ENCODE measurements at places on chromosomes 2 and 18.

- no peak for DNase-seq
Observed at GRCh38 chr2:163692611-163693482, 43.0 kb downstream of the FIGN start.

DNA sequence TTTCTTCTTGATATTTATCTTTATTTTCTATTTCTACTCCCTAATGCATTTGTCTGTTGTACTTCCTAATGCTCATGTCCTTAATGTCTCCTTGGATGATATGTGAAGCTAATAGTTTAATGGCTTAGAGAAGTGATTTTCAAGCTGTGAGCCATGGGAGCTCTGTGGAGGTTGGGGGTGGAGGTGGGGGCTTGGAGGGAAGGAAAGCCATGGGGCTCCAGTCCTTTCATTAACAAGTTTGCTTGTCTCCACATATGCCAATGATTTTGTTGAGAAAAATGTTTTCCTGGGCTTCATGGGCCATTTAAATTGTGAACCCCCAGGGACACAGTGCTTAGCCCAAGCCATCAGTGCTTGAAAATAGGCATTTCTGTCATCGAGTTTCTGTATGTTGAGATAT lies 264.1 kb downstream of the SCG2 start:
- DNase-seq, result no peak

GRCh38 chr2:84971510-84972206 lies 697 bp downstream of the KCMF1 start:
- peak; percentile 5 for DNase-seq

DNA sequence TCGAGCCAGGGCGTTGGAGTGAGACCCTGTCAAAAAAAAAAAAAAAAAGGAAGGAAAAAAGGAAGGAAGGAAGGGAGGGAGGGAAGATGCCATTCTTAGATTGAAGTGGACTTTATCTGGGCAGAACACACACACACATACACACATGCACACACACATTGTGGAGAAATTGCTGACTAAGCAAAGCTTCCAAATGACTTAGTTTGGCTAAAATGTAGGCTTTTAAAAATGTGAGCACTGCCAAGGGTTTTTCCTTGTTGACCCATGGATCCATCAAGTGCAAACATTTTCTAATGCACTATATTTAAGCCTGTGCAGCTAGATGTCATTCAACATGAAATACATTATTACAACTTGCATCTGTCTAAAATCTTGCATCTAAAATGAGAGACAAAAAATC lies 564 bp upstream of the TTR start:
- no peak for DNase-seq

DNA sequence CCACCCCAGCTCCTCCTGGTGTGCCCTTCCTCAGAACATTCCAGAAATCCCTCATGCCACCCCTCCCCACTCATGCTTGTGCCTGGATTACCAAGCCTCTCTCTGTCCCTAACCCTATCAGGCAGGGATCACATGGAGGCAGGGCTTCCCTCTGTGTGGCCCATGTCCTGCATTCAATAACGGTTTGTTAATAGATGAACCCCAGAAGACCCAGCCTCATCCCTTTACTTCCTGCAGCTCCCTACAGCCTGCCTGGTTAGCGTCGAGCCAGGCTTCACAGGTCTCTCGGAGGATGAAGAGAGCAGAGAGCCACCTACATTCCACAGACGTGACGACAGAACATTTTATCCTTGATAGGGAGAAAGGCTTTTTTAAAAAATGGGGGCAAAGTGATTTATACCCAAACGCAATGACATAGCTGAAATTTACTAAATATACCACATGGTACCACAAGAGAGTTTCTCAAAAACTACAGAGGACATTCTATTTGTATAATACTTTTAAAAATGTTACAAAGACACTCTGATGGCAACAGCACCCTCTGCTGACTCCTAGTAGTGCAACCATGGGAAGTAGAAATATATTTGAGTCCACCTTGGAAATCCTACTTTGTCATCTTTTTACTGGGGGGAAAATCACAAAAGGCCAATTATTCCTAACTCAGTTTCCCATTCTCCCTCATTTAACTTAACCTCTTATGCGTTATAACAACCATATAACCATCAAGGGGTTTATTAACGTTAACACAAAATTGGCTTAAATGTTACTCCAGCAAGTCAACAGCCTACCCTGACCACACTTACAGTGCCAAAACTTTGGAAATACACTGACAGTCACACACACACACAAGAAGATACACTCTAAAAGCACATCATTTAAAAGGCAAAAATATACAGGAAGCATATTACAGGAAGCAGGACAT lies 30.7 kb downstream of the FBXO15 start:
- DNase-seq, result peak; percentile 27

DNA sequence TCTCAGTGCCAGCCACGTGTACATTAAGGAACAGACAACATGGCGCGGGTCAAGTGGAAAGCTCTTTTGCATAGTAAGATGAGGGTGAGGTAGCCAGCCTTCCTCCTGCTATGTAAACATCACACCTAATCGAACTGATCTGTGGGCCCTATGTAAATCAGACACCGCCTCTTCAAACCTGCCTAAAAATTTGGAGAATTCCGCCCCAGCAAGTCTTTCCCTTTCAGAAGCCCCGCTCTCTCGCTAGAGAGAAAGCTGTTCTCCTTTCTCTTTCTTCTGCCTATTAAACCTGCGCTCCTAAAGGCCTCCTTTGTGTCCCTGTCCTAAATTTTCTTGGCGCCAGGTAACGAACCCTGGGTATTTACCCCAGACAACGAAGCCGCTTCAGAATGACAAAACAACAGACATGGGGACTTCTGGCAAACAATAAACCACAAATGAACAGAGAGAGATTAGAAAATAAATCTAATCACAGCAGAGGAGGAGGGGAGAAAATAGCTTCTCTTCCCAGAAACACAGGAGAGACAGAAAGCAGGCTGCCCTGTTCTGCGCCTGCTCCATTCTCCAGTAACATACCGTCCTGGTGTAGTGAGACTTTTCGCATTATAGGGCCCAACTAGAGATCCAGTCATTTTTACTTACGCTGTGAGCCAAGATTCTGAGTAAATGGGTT lies 31.9 kb upstream of the CYP1B1 start:
- no peak for DNase-seq

- no peak for DNase-seq
Observed at GRCh38 chr2:207497596-207497995, 32.2 kb upstream of the CREB1 start.

GRCh38 chr18:10805587-10806118 lies 279.8 kb downstream of the NAPG start:
- no peak for DNase-seq

DNA sequence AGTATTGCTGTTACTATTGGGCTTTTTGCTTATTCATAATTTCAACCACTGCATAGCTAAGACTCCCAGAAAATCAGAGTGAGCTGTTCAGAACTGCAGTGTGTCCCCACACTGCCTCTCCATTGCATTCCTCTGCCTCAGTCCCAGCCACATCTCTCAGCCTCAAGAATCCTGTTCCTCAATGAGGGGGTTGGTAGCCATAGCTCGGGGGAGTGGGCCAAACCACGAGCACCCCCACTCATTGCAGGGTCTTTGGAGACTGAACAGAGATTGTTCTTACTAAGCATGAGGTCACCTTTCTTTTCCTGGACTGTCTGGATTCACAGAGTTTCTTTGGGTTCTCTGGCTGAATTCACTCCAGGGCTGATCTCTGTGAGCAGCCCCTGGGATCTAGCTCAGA lies 161.1 kb downstream of the GFPT1 start:
- no peak for DNase-seq

- DNase-seq, result no peak
Observed at GRCh38 chr2:19684516-19684915, 217.3 kb downstream of the TTC32 start.

GRCh38 chr2:76197428-76197827 lies 486.7 kb upstream of the GCFC2 start:
- DNase-seq, result no peak

GRCh38 chr18:22044474-22045220 lies 124.7 kb upstream of the GATA6 start:
- DNase-seq, result no peak

DNA sequence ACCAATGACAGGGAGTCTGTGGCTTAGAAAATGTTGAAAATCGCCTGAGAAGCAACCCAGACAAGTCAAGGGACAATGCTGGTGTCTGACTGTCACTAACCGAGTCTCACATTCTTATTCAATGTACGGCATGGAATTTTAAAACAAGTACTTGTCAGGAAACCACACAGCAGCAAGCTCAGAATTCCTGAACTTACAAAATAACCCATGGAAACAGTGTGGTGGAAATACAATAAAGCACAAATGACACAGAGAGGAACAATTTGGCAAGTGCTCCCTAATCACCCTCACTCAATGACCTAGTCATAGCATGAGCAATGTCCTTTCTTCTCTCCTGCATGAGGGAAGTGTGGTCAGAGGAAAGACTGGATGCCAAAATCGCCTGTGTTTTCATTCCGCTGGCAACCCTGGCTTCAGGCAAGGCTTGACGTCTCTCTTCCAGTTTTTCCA lies 154.0 kb downstream of the SATB2 start:
- no peak for DNase-seq

GRCh38 chr18:79733986-79734770 lies 54.6 kb downstream of the CTDP1 start:
- DNase-seq, result no peak

DNA sequence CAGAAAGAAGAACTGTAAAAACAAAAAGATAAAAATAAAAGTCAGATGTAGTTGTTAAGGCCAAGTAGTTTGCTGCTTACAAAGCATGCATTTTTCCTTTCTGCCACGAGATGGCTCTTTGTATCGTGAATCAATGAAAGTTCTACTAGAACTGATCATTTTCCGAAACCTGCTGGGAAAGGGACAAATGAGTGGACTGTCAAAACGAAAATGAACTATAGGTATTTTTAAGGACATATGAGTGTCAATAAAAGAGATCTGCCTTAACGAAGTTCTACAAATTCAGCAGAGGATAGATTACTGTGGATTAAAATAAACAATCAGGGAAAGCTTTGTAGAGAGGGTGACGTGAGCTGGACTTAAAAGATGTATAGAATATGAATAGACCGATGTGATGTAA lies 15.0 kb upstream of the ELOA2 start:
- peak; percentile 50 for DNase-seq

DNA sequence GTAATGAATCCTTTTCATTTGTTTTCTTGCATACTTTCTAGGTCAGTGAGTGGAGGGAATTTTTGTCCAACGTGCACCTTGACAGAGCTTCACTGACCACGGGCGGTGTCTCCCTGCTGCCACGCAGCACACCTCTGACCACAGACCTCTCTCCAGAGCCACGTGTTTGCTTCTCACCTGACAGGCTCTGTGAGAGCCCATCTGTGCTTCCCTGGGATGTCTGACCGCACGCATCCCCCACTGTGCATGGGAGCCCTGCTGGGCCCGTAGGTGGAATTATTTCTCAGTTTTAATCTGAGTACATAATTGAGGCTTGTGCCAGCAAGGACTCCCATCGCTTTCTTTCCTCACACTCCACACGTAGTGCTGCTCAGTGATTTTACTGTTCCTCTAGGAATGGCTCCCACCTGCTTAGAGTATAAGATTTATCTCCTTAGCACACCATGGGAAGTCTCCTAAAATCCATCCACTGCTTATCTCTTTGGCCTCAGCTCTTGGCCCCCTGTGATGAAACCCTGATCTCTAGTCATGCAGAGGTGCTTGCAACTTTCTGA lies 482.6 kb downstream of the TSN start:
- no peak for DNase-seq

- DNase-seq, result peak; percentile 68
Observed at GRCh38 chr2:240989451-240990265, 8.8 kb upstream of the SNED1 start.

DNA sequence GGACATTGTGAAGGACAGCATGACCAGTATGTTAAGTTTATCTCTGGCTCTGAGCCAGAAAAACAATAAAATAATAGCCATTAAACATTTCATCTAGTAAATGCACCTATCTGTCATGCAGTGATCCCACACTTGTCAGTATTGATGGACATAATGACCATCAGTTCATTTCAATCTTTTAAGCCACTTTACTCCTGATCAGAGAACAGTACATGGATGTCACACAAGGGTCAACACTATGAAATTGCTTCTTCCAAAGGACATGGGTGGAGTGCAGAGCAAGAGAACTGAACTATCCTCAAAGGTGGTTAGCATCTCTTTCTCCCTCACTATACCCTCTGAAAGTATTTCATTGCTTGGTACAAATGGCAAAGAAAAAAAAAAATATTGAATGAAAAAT lies 816.0 kb upstream of the GYPC start:
- DNase-seq, result no peak

DNA sequence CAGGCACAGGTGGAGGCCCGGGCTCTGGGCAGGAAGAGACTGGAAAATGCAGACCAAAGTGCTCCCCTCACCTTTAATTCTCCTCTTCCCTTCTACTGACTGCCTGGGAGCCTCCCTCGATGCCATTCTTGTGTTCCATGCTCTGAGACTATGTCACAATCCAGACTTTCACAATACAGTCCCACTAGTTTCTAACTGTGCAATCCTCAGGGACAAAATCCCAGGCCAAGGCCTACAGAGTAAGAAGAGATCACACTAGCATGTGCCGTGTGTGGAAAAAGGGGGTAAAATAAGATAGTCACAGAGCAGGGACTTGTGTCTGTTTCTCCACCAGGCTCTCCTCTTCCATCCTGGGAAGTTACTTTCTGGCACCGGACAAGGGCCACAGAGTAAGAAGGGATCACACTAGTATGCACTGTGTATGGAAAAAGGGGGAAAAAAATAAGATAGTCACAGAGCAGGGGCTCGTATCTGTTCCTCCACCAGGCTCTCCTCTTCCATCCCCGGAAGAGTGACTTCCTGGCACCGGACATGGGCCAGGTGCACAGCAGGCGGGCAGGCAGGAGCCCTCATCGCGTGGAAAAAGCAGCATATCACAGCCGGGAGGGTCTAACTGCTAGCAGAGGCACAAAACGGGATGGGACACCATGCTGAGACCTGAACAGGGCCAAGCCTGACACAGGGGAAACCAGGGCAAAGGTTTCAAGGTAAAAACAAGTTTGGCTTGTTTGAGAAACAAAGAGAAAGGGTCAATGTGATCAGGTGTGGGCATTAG lies 9.6 kb downstream of the CYB5A start:
- no peak for DNase-seq

DNA sequence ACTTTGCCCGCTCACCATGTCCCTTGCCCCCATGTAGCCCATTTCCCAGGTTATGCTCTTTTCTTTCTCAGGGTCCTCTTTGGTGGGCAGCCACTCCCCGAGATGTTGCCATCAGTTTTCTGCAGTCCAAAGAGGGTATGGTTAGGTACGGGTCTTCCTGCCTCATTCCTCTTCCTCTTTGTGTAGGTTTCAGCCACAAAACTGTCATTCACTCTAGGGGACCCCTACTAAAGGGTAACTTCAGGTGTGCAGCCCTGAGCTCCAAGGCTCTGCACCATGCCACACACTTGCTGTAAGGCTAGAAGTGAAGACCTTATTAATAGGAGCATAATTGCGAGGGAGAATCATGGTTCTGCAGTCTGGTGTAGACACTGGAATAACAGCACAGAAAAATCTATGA lies 99.8 kb upstream of the ZNF397 start:
- no peak for DNase-seq

- peak; percentile 78 for DNase-seq
Observed at GRCh38 chr18:3703732-3704176, 253.8 kb downstream of the TGIF1 start.

GRCh38 chr2:42348113-42348805 lies 12.8 kb downstream of the COX7A2L start:
- DNase-seq, result no peak

GRCh38 chr2:47899915-47900816 lies 6.1 kb downstream of the FBXO11 start:
- no peak for DNase-seq

GRCh38 chr2:72889991-72890390 lies 2.8 kb downstream of the SPR start:
- DNase-seq, result no peak

Data from HAP-1 (cell line).